ENCODE measurements at places on chromosomes 5 and 9.

- DNase-seq = peak; percentile 86
Observed at GRCh38 chr9:126564128-126564527, 49.6 kb upstream of the LMX1B start.

- no peak for DNase-seq
Observed at GRCh38 chr5:176540956-176541337, 3.7 kb upstream of the RNF44 start.

- no peak for DNase-seq
Observed at GRCh38 chr9:130590305-130590704, 10.9 kb downstream of the FUBP3 start.

- DNase-seq = no peak
Observed at GRCh38 chr5:50710838-50711237, 44.4 kb downstream of the PARP8 start.

- DNase-seq = no peak
Observed at GRCh38 chr9:133290751-133291302, 15.8 kb upstream of the ABO start.

GRCh38 chr9:124259158-124259808 is 1.5 kb downstream of the NEK6 start:
- DNase-seq = no peak

DNA sequence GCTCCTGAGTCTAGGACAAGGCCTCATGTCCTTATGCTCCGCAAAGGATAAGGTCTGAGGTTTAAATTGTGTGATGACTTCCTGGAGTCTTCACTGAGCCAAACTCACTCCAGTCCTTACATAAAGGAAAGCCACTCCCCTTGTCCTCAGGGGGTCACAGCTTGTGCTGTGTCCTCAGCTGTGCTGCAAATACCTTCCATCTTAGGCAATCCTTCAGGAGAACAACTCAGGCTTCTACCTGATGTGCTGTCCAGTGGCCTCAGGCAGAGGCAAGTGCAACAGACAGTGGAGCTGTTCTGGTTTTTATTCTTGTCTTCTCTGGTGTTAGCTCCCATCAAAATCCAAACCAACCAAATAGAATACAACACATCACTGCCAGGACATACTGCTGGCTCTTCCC is 151.5 kb downstream of the TAF11L14 start:
- DNase-seq = no peak

DNA sequence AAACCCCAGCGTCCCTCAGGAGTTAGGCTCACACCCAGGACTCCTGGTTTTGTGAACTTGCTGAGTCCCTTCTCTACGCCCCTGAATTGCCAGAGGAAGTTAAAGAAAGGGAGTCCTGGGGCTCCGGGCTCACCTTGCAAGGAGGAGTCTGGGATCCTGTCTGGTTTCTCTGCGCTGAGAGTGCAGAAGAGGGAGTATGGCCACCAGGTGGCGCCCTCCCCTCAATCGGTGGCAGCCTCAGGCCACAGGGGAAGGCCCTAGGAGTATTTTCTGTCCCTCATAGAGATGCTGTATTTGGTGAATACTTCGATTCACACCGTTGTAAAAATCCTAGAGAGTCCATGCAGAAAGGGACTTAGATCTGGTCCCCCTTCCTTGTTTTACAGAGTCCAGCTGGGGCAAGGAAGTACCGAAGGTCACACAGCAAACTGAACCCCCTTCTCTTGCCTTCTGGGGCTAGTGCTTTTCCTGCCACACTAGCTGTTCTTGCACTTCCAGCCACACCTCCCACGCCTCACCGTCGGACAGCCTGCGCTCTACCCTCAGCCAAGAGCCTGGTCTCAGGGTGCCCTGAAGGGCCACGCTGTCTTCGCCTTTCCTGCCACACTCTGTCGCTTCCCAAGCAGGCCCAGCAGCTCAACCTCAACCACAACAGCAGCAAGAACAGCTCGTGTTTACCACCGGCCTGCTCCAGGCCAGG is 10.2 kb downstream of the HAND1 start:
- peak; percentile 85 for DNase-seq

DNA sequence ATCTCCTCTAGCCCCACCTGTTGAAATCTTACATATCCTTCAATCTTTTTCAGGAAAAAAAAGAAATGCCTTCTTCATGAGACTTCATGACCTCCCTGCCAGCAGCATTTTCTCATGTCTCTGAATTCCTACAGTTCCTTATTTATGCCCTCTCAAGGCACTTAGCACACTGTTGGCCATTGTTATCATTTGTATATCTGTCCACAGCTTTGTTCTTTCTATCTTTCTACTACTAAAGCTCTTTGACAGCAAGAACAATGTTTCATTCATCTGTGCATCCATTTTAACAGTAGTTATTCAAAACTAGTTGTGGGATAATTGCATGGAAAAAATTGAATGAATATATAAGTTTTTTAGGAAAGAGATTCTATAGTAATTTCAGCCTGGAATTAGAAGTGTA is 20.9 kb upstream of the GZMA start:
- no peak for DNase-seq

- no peak for DNase-seq
Observed at GRCh38 chr5:126526493-126526892, 68.5 kb downstream of the ALDH7A1 start.

DNA sequence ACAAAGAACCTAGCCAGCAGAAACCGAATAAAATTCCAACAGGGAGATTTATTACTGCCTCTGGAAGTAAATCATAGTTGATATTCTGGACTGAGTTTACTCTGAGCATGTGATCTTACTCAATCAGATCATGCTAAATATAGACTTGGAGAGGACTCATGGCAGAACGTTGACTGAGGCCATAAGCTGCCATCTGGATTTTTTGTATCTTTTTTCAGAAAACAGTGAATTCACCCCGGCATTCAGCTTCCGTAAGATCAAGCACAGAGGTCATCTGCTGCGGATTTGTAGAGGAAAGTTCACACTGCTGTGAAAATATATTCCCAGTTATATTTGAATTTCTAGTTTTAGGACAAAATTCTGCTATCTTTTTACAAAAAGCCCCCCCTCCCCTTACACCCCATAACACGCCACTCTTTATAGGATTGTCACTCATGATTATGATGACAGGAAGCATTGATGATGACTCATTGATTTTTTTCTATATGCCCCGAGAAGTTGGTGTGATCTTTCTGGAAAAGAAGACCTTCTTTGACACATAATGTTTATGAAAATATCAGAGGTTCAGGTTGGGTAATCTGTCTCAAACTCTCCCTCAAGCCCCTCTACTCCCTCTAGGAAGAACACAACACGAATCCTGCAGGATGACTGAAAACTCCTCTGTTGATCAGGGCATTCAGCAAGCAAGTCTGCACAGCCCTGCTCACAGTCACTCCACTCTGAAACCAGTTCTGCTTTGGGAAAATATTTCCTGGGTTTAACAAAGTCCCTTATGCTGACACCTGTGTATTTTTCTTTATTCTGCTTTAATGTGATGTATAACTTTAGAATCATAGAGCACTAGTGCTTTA is 70.8 kb downstream of the NXNL2 start:
- DNase-seq = no peak

- DNase-seq = no peak
Observed at GRCh38 chr5:147750065-147750464, 32.5 kb downstream of the JAKMIP2 start.

DNA sequence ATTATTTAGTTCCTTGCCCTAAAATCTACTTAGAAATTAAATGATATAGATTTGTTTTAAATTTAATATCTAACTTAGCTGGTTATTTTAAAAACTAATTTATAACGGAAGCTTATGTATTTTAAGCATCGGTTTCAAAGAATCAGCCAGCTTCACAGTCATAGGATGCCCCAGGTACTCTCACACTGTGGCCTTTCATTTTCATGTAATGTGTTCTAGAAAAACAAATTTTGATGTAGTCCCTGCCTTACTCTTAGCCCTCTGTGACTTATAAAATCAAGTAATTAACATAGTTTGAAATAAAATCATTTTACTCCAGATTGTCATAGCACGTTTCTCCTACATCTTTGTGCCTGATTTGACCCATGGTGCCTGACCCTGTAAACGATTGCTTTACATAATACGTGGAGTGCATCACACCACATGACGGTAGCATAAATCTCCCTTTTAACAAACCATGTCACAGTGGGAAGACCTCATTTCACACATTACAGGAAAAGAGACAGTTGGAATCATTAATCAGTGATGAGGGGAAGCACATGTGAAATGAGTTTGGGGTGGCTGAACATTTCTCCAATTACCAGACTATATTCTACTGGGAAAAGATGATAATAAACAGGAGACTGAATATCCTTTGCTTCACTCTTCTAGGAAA is 731.5 kb upstream of the CDH9 start:
- no peak for DNase-seq

DNA sequence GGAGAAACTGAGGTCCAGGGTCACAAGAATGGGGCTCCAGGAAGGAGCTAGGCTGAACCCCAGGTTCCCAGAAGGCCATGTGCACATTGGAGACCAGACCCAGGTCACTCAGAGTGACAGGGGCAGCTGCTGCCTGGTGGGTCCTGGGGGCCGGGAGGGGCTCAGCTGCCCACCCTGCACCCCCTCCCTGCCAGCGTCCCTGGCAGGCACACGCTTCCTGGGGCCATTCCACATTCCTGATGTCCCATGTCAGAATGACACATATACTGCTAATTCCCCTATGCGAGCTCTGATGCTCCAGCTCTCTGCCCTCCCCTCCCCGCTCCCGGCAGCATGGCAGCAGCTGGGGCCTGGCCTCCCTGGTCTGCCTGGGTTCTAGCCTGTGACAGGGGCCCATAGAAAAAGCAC is 14.0 kb downstream of the FGFR4 start:
- DNase-seq = no peak

GRCh38 chr5:171024084-171024483 is 162.3 kb downstream of the RANBP17 start:
- DNase-seq = no peak

DNA sequence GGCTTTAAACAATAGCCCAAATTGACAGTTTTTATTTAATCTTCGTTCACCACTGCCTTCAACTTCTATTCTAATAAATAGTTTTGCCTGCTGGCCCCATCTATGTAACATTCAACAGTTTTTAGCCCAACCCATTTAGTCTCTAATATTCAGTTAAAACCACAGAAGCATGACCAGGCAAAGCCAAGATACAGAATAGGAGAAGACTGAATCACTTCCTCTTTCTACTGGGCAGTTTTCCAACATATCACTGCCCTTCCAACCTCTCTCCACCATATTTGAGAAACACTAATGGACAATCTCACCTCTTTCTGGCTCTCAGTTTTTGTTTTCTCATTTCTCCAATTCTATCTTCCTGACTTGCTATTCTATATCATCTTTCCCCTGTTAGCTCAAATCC is 352.9 kb downstream of the DNAH5 start:
- no peak for DNase-seq

DNA sequence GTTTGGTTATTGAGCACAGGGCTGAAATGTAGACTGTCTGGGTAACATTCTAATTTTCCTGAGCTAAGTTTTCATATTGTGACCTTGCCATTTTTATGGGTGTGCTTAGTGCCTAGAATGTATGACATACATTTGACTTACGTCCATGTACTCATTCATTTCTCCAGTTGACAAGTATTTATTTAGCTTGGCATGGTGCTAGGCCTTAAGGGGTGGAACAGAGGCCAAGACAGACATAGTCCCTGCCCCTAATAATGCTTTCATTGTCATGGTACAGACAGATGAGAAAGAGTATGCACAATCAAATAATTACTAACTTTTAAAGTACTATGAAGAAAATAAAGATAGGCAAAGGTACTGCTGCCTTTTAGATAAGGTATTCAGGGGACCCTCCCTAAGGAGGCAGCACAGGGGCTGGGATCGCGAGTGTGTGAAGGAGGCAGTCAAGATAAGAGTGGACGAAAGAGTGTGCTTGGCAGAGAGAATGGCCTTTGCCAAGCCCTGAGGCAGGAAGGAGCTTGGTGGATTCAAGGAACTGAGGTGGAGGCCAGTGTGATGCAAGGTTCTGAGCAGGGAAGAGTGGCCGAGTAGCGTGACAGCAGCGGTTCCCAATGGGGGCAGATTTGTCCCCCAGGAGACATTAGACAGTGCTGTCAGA is 128.0 kb downstream of the PIP5K1B start:
- DNase-seq = no peak

DNA sequence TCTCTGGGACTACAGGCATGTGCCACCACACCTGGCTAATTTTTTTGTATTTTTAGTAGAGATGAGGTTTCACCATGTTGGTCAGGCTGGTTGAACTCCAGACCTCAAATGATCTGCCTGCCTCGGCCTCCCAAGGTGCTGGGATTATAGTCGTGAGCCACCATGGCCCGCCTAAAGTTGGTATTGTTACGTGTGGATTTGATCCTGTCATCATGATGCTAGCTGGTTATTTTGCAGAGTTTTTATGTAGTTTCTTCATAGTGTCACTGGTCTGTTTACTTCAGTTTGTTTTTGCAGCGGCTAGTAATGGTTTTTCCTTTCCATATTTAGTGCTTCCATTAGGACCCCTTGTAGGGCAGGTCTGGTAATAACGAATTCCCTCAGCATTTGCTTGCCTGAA is 85.9 kb downstream of the CACNA1B start:
- DNase-seq = no peak
